Gastroesophageal sphincter (tissue), 4 donors: ENCODE measurements at places on chromosomes 1 and 21.

DNA sequence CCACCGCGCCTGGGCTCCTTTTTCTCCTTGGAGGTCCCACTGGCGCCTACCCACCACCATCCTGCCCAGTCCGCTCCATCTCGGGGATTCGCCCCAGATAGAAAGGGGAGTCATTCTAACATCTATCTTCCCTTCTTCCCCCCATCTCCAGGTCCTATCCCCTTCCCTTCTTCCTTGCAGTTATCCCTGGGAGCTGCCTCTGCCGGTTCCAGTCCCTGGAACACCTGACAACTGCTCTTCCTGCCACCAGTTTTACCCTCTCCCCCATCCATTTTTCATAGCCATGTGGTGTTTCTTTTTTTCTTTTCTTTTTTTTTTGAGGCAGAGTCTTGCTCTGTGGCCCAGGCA, 12.0 kb upstream of the COL16A1 start:
- no peaks in the 10 kb centered on the region for H3K27me3 ChIP-seq
- peak overlapping the region; percentile 96 for H3K27ac ChIP-seq
- H3K4me1 ChIP-seq: peaks cover 37% of the 10 kb centered on the region

- no peaks in the 10 kb centered on the region for H3K36me3 ChIP-seq
- H3K4me3 ChIP-seq: no peak overlapping the region
- no peaks in the 10 kb centered on the region for H3K4me1 ChIP-seq
- H3K27ac ChIP-seq: no peak overlapping the region
- H3K27me3 ChIP-seq: no peaks in the 10 kb centered on the region
Observed at GRCh38 chr1:74425676-74426075, 86.7 kb downstream of the LRRC53 start.

DNA sequence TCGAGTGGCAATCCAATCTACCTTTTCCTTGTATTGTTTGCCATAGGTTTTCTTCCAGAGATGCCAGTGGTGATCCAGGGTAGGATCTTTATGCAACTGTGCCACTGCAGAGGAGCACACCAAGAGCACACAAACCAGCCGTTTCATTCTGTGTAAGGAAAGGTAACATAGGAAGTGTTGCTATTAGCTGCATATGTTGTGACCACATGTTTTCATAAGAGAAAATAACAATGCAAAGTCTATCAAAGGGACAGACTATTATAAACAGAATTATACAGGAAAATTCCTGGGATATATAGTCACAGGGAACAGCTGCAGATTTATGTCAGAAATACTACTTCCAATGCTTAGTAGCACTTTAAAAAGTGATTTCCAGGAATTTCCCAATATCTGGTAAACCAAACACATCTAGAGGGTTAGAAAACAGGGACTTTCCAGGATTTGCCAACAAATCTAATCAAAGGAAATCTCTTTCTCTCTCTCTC, 919 bp downstream of the CTSS start:
- H3K4me3 ChIP-seq: no peak overlapping the region
- no peaks in the 10 kb centered on the region for H3K27me3 ChIP-seq
- no peaks in the 10 kb centered on the region for H3K36me3 ChIP-seq
- no peak overlapping the region for H3K27ac ChIP-seq
- no peaks in the 10 kb centered on the region for H3K4me1 ChIP-seq
- ATAC-seq: peak; percentile 25

DNA sequence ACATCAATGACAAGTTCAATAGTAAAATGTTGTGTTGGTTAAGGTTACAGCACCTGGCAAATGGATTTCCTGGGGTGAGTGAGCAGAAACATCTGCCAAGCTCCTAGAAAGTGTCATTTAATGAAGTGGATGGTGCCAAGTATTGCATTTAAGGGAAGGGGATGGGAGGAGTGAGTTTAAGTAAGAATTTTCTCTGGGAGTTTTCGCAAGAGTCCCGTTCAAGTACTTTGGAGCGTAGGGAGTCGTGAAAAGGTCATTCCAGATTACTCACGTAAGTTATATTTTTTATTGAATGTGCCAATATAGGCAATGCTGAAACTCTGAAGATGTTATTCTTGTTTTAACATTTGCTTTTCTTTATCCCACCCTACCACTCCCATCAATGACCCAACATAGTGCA, 117.4 kb upstream of the RAB3GAP2 start:
- H3K27ac ChIP-seq: no peak overlapping the region
- no peaks in the 10 kb centered on the region for H3K27me3 ChIP-seq
- no peaks in the 10 kb centered on the region for H3K4me1 ChIP-seq
- no peak overlapping the region for H3K4me3 ChIP-seq

DNA sequence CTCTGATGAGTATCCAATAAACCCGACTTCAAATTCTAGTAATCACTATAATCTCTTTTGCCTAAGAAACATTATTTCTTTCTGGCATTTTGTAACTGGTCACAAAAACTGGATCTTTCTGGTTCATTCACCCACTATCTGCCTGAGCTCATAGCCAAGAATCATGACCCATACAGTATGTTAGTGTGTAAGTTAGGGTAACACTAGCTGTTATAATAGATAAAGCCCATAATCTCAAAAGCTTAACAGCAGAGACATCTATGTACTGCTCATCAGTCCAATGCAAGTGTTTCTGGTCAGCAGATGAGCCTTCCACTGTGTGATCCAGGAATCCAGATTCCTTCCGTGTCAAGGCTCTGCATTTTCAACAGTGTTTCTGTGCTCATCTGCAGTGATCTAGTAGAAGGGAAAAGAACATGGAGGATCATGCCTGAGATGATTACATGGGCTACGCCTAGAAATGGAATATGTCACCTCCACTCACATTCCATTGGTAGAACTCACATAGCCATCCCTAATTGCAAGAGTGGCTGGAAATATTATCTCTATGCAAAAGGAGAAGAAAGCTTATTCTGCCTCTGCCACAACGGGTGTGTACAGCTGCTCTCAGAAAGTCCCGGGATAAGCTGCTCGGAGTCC, 27.7 kb downstream of the RRAGC start:
- no peaks in the 10 kb centered on the region for H3K4me1 ChIP-seq
- no peak overlapping the region for H3K27ac ChIP-seq
- no peaks in the 10 kb centered on the region for H3K36me3 ChIP-seq
- H3K4me3 ChIP-seq: no peak overlapping the region

- H3K27ac ChIP-seq: no peak overlapping the region
- no peak overlapping the region for H3K4me3 ChIP-seq
- H3K4me1 ChIP-seq: no peaks in the 10 kb centered on the region
- no peaks in the 10 kb centered on the region for H3K27me3 ChIP-seq
Observed at GRCh38 chr21:25506887-25507286, 100.4 kb downstream of the MRPL39 start.

DNA sequence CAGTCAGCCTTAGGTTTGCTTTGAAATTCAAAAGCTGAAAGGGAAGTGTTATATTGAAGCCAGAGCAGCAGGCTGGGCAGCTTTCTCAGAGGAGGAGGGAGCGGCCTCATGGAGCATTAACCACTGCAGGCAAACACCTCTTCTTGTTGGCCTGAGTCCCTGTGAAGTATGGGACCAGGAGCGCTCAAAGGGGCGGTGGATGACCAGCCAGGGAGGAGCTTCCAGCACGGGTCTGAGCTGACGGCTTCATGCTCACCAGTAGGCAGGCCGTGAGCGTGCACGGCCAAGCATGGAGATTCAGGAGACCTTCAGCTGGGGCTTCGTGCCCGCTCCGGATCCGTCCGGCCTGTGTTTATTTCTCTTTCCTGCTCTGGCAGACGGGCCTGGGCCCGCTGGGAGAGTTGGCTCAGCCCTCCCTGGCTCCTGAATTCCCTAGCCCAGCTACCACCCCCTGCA, 245.2 kb downstream of the TRABD2B start:
- peak; percentile 60 for ATAC-seq
- no peaks in the 10 kb centered on the region for H3K4me1 ChIP-seq
- no peaks in the 10 kb centered on the region for H3K36me3 ChIP-seq
- H3K4me3 ChIP-seq: no peak overlapping the region
- no peak overlapping the region for H3K27ac ChIP-seq

DNA sequence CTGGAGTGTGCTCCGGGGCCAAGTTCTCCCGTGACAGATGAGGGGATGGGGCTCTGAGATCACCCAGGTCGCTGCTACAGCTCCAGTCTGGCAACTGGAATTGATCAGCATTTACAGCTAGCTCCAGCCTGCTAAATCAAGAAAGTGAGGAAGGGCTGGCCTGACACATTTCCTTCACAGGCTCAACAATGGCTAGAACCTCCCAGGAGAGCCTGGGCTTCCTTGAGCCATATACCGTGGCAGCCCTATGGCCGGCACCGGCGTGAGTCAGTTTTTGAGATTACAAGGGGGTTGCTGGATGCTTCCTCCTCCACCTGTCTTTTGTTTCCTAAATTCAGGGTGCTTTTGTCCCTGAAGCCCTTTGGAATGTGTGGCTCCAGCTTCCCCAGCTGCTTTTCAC, 104.2 kb downstream of the ETS2 start:
- peak overlapping the region; percentile 82 for H3K27ac ChIP-seq
- H3K4me3 ChIP-seq: no peak overlapping the region
- no peaks in the 10 kb centered on the region for H3K27me3 ChIP-seq
- H3K4me1 ChIP-seq: peaks cover 63% of the 10 kb centered on the region

GRCh38 chr1:232556351-232556750, 73.6 kb downstream of the SIPA1L2 start:
- H3K4me1 ChIP-seq: peaks cover 28% of the 10 kb centered on the region
- no peak for ATAC-seq
- H3K36me3 ChIP-seq: no peaks in the 10 kb centered on the region
- peak overlapping the region; percentile 30 for H3K27ac ChIP-seq

- H3K36me3 ChIP-seq: no peaks in the 10 kb centered on the region
- no peak overlapping the region for H3K27ac ChIP-seq
- peaks cover 33% of the 10 kb centered on the region for H3K27me3 ChIP-seq
Observed at GRCh38 chr1:41404308-41404761, 43.1 kb downstream of the FOXO6 start.

DNA sequence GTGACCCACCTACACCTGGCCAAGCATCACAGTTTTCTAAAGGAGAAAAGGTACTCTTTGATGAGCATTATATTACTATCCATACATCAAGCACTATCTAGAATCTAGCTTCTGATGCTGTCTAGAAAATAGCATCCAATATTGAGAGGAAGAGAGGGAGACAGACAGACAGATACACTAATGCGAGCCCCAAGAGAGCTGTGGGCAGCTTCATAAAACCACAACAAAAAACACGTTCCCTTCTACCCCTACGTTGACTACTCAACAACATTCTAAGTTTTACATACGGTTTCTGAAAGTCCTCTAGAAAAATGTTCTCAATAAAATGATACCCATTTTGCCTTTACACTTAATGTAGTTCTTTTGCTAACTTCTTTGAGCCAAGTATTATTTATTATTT, 221.8 kb downstream of the SLC45A1 start:
- no peaks in the 10 kb centered on the region for H3K27me3 ChIP-seq
- H3K4me3 ChIP-seq: no peak overlapping the region
- H3K27ac ChIP-seq: no peak overlapping the region

DNA sequence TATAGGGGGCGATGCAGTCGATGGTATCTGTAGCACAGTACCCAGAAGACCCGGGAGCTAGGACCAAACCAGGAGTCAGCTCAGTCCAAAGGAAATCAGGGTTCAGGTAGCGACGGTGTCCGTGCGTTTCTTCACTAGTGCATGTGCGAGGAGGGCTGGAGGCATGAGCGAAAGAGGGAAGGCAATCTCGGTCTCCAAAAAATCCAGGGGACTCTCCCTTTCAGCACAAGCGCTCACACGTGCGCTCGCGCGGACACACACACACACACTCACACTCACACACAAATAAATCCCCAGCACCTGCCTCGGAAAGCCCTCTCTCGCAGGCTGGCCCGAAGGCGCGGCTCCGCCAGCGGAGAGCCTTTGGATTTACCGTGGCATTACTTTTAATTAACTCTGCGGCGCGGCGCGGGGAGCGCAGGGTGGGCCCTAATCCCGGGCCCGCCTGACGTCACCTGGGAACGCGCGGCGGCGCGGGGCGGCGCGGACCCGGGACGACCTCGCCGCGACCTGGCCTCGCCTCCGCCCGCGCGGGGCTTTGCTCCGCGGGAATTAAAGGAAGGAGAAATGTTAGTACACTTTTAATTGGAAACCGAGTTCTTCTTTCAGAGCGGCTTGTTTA, 121.2 kb downstream of the LMX1A start:
- no peak overlapping the region for H3K27ac ChIP-seq
- no peaks in the 10 kb centered on the region for H3K4me1 ChIP-seq
- peaks cover 61% of the 10 kb centered on the region for H3K27me3 ChIP-seq
- H3K4me3 ChIP-seq: peak overlapping the region; percentile 52
- ATAC-seq: peak; percentile 60

DNA sequence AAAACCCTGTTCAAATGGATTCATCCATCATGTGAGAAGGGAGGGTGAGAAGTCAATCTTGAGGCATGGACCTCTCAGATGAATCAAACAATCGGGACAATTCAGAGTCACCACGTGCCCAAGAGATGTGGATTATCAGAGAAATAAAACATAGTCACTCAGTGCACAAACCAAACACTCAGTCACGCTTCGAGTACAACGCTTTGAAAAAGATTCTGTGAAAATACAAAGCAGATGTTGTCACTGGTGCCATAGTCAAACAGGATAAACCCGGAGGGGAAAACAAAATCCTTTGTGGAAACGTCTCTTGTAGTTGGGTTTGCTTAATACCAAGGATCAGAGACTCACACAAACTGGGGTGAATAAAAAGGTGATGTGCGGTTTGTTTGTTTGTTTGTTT, 188.4 kb downstream of the RRAGC start:
- H3K4me3 ChIP-seq: no peak overlapping the region
- no peak for ATAC-seq
- no peak overlapping the region for H3K27ac ChIP-seq
- peaks cover 29% of the 10 kb centered on the region for H3K27me3 ChIP-seq
- H3K36me3 ChIP-seq: no peaks in the 10 kb centered on the region
- H3K4me1 ChIP-seq: no peaks in the 10 kb centered on the region

DNA sequence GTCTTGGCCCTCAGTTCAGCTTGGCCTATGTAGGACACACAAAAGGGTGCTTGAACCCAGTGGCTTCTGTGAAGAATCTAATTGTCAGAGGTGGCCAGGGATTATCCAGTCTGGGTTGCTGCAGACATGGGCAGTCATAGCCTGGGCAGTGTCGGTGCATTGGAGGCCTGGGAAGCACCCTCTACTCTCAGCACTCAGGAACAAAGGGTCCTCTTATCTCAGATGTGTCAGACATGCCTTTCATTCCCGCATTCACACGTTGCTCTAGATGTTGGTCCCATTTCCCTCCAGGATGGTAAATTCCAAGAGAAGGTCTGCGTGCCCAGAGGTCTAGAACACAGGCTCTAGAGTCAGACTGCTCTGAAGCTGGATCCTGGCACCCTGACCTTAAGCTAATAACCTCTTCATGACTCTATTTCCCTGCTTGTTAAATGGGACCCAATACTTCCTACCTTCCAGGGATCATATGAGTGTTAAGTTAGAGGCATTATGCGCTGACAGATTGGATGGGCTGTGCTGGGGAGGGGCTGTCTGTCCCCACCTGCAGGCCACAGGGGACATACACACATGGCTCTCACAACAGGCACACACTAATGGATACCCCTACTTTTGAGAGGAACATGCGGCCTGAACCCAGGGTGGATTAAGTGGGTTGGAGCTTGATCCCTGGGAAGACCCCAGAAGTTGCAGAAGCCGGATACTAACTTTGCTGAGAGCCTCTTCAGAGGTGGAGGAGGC, 16.5 kb upstream of the EDN2 start:
- no peak for ATAC-seq
- H3K36me3 ChIP-seq: no peaks in the 10 kb centered on the region
- H3K27ac ChIP-seq: peak overlapping the region; percentile 73
- no peaks in the 10 kb centered on the region for H3K27me3 ChIP-seq
- H3K4me1 ChIP-seq: no peaks in the 10 kb centered on the region
